EL (cell line): ENCODE measurements at places on chromosomes 7 and 10.

DNA sequence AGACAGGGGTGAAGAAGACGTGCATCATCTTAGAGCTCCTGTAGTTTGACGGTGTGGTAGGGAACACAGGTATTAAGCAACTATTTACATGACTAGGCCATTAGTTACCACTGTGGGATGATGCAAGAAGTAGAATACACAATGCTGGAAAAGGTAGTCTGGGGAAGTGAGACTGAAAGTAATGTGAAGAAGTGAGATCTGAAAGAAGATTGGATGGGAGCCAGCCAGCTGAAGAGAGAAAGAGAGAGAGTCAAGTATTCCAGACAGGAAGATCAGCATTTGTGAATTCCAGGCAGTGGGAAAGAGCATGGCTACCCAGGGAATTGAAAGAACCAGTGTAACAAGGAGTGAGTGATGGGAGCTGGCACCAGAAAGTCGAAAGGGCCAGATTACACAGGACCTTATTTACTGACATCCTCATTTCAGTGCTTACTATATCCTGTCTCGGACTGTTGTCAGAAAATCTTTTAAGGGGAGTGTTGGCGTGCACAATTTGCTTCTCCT lies 4.0 kb upstream of the CFAP58 start:
- DNase-seq: no peak

DNA sequence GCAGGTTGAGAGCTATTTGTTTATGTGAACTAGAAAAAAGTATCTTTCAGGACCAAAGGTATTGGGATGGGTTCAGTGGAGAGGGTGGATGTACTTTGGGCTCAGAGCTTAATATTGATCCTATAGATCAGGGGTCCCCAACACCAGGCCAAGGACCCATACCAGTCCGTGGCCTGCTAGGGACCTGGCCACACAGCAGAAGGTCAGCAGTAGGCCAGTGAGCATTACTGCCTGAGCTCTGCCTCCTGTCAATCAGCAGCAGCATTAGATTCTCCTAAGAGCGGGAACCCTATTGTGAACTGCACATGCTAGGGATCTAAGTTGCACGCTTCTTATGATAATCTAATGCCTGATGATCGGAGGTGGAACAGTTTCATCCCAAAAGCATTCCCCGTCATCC lies 115.8 kb upstream of the WDR11 start:
- DNase-seq: no peak

DNA sequence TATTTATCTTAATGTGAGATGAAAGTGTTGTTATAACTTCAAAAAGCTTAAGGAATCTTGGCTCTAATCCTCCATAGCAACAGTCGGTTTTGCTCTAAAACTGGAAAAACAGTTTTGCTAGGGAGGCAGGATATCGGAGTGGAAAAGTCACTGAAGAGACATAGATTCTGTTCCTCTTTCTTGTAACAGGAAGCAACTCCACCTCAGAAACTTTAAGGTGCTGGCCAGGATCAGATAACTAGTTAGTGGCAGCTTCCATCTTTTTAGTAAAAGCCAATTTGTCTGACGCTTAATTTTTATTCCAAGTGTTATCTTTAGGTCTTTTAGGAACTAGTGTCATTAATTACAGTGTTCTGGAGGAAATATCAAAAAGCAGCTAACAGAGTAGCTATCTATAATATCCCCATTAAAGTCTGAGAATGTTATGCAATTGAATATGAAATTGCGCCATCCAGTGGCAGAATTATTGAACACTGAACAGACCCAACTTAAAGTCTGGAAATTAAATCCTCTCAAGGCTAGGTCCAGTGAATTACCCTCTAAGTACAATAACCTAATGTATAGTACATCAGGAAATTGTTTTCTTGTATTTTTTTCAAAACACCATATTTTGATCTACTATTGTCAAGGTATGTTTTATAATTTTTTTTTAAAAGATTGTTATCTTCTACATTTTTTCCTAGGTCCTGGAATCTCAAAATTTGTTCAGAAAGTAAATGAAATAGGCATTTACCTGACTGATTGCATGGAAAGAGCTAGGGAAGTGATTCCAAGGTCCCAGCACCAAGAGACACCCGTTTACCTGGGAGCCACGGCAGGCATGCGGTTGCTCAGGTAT lies 65.9 kb upstream of the CC2D2B start:
- DNase-seq: peak; percentile 64

DNA sequence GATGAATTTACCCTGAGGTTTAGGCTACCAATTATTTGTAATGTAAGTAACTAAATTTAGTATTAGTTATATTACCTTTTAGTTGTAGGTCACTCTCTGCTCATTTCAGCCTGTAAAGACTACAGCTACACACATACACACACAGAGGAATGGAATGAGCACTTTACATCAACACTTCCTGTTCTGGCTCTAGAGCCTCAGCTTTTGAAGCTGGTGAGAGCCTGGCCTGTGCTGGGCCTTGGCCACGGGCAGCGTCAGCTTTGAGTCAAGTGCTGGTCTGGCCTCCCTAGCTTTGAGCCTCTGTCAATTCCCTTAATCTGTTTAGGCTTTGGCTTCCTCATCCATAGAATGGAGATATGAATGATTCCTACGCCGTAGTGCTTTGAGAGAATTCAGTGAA lies 141.7 kb downstream of the EGFR start:
- DNase-seq: peak; percentile 77

- DNase-seq: peak; percentile 39
Observed at GRCh38 chr7:12549106-12549505, 21.4 kb upstream of the SCIN start.

DNA sequence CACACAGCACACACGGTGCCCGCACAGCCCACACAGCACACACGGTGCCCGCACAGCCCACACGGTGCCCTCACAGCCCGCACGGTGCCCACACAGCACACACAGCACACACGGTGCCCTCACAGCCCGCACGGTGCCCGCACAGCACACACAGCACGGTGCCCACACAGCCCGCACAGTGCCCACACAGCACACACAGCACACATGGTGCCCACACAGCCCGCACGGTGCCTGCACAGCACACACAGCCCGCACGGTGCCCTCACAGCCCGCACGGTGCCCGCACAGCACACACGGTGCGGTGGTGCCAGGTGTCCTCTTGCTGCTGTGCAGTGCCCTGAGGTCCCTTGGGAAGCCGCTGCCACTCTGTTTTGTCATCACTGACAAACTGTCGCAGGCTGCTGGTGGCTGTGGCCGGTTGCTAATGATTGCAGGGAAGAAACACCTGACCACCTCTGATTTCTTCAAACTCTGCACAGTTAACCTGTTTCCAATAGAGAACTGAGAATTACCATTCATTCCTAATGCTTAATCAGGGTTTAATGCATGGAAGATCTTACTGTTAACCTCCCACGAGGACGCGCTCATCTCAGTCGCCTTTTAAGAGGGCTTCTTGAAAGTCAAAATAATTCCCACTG lies 66.9 kb downstream of the GLRX3 start:
- DNase-seq: no peak

DNA sequence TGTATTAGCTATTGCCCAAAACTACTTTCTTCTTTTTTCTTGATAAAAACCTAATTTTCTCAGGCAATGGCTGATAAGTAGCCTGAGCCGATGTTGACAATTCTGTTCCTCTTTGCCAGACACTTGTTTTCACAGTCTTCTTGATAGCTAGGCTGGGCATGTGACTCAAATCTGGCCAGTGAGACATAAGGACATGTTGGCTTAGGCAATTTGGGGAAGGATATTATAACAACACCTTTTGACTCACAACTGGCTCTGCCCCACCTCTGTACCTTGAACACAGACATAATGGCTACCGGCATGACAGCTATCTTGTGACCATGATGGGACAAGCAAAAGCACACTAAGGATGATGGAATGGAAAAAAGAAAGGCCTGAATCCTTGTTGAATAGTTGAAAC lies 72.9 kb upstream of the GPR22 start:
- DNase-seq: no peak

- DNase-seq: no peak
Observed at GRCh38 chr7:99029466-99030435, 114.2 kb downstream of the SMURF1 start.

DNA sequence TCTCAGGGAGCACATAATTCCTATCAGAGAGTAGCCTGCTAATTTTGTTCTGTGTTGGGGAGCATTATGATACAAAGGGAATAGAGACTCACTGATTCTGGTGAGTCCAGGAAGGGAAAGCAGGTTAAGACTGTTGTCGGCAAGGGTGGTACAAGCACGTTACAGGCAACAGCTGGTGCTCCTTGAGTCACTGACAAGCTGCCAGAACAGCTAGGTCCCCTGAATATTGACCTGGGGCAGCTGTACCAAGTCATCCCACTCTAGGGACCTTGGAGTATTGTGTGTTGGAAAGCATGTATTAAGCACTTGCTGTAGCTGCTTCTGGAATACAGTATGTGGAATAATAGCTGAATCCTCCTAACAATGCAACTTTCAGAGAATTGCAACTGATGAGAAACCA lies 37.0 kb upstream of the GLCCI1 start:
- no peak for DNase-seq

DNA sequence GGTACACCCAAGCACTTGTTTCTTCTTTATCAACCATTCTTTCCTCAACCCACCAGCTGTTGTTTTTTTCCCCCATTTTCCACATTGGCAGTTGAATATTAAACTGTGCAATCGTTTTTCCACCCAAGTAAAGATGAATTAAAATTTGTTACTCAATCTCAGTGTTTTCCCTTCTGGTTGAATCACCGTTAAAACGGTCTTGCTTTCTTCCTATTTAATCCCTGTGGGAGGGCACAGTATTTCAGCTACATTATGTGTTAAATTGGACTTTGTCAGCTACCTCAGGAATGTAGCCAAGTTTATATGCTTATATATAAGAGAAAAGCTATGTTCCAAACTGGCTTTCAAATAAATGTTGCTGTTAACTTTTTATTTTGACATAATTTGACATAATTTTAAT lies 19.9 kb downstream of the SLC35G1 start:
- DNase-seq: no peak

- DNase-seq: no peak
Observed at GRCh38 chr7:153110606-153111005, 351.1 kb downstream of the ACTR3B start.

DNA sequence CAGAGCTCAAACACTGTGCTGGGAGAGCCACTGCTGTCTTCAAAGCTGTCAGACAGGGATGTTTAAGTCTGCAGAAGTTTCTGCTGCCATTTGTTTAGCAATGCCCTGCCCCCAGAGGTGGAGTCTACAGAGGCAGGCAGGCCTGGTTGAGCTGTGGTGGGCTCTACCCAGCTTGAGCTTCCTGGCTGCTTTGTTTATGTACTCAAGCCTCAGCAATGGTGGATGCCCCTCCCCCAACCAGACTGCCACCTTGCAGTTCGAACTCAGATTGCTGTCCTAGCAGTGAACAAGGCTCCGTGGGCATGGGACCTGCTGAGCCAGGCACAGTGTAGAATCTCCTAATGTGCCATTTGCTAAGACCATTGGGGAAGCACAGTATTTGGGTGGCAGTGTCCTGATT lies 4.6 kb upstream of the CYP2C19 start:
- no peak for DNase-seq

- no peak for DNase-seq
Observed at GRCh38 chr10:62381385-62382102, 7.4 kb downstream of the ZNF365 start.
